ENCODE measurements at places on chromosomes 7 and 10. TPM values are rescaled to one million over a fixed set of nuclear protein-coding genes. Genes with fewer than 3 reads are reported as not detected.

- DNase-seq: no peak
Measured at GRCh38 chr10:104642658-104643302, 1.7 kb downstream of the SORCS3 start.

- no peak for DNase-seq
Measured at GRCh38 chr10:96902731-96903358, 70.7 kb downstream of the LCOR start.

GRCh38 chr7:89514970-89515369, 639.3 kb upstream of the STEAP1 start:
- DNase-seq: no peak

DNA sequence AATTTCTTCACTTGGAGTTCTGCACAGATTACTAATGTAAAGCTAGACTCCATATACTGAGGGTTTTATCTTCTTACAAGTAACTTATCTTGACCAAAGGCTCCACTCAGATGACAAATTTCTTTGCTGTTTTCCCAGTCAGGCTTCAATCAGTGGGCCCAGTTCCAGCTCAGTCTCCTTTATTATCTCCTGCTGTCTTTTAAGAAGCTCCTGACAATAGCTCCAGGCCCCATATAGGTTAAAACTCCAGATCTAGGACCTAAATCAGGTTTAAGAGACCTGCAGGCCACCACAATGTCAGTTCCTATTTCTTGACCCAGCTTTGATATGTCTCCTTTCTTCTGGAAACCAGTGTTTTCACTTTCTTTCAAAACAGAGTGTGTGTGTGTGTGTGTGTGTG, 165.2 kb downstream of the RELN start:
- DNase-seq: no peak

GRCh38 chr10:28872587-28873165, 195.4 kb downstream of the BAMBI start:
- no peak for DNase-seq

Gene AKR1C8
- not detected for total RNA-seq

Gene SPAM1
- not detected for total RNA-seq

GRCh38 chr7:98240961-98241673, 10.9 kb downstream of the TECPR1 start:
- no peak for DNase-seq
